ENCODE measurements at places on chromosomes 12 and 14. TPM values are rescaled to one million over a fixed set of nuclear protein-coding genes. Genes with fewer than 3 reads are reported as not detected.

The PAPLN gene
- 1.6 TPM for total RNA-seq

DNA sequence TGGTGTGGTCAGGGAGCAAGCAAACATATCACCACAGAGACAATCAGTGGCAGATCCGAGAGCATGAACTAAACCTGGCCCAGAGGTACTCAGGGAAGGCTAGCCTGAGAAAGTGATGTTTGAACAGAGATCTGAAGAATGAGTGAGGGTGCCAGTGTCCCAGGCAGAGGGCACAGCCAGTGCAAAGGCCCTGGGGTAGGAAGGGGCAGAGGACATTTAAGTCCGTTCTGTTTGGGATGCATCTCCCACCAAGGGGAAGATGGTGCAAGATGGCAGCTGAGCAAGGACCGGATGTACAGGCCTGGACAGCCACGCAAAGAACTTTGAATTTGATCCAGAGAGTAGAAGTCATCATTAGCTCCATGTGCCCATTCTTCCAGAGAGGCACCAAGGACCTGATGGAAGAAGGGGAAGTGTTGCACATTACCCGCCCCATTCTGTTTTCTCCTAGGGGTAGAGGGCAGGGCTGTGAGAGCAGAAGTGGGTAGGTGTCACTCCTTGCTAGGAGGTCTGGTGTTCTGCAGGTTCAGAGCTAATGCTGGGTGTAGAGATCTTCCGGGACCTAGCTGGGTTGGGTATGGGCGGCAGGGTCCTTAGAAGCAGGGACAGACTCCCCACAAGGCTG is 3.9 kb downstream of the DTX1 start:
- no peak for DNase-seq

DNA sequence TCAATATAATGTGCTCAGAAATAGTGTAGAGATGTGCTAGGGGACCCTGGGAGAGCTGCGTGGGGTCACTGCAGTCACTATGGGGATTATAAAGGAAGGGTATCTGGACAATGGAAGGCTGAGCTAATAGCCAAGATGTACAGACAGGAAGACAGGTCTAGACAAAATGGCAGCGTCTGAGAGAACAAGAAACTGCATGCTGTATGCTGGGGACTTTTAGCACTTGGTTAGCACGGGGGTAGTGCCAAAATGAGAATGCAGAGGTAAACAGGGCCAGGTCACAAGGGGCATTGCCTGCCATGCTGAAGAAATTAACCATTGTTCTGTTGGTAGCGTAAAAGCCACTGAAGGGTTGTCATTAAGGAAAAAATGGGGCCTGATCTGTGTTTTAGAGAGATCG is 308.2 kb downstream of the EMP1 start:
- no peak for DNase-seq

- no peak for DNase-seq
These were observed 1.9 kb upstream of the CLEC2D start for GRCh38 chr12:9667403-9668160.

The DRAM1 gene
- total RNA-seq, result 4.8 TPM

GRCh38 chr14:73795466-73795865 is 56.2 kb upstream of the PTGR2 start:
- no peak for DNase-seq

The IL31 gene
- total RNA-seq, result not detected

- peak; percentile 83 for DNase-seq
These were observed at the start of gene NEMF for GRCh38 chr14:49852301-49853157. TSS of gene NEMF (minus strand) at chr14:49852788. CDS start at chr14:49852753, 35 bp downstream.

GRCh38 chr12:123958876-123959275 is 13.8 kb downstream of the CCDC92 start:
- no peak for DNase-seq

DNA sequence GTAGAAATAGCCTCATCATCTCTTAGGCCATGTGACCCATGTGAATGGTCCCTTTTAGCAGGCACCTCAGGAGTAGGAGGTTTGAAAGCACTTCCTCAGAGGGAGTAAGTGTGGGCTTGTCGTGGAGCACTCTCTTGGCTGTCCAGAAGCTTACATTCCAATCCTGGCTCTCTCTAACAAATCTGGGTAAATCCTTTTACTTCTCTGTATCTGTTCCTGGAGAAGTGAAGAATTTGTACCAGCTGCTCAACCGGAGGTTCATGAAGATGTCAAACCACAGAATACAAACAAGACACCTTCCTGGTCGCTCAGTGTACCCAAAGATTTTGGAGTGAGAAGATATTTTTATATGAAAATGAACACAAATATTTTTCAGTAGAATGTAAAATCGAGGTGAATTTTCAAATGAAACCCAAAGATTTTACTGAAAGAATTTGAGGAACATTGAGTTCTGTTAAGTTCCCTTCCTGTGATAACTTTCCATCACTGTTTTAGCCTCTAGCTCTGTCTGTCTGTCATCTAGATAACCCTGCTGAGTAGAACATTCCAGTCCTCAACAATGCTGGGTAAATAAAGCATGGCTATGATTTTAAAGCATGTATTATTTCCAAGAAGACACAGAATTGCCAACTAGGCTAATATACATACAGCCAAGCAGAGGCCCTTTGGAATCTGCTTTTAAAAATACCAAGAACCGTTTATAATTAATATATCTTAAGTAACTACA is 263.9 kb upstream of the RGS6 start:
- DNase-seq, result peak; percentile 50

DNA sequence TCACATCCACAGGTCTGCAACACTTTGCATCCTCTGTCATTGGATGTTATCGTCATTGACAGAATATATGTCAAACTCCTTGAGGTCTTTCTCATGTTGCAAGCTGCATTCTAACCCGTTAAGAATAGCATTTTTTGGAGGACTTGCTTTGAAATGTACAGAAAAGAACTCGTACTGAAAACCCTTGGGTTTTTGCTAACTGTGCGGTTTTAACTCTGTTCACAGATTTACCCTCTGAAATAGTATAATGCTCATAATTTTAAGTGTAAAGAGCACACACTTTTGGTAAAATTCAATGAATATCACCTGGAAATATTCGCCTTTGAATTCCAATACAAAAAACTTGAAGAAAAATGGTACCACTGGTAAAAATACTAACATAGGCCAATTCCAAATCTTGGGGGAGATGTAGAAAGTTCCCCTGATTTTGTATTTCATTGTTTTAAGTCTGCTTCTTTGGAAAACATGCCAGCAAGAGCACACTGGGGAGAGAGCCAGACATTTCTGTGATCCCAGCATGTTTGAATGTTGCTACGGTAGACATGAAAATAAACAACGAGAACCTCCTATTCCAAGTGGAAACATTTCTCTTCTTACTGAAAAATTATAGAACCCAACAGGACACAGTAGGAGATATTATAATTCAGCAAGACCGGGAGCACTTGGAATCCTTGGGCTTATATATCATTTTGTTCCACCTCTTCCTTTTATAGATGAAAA is 446.0 kb downstream of the AEBP2 start:
- no peak for DNase-seq

DNA sequence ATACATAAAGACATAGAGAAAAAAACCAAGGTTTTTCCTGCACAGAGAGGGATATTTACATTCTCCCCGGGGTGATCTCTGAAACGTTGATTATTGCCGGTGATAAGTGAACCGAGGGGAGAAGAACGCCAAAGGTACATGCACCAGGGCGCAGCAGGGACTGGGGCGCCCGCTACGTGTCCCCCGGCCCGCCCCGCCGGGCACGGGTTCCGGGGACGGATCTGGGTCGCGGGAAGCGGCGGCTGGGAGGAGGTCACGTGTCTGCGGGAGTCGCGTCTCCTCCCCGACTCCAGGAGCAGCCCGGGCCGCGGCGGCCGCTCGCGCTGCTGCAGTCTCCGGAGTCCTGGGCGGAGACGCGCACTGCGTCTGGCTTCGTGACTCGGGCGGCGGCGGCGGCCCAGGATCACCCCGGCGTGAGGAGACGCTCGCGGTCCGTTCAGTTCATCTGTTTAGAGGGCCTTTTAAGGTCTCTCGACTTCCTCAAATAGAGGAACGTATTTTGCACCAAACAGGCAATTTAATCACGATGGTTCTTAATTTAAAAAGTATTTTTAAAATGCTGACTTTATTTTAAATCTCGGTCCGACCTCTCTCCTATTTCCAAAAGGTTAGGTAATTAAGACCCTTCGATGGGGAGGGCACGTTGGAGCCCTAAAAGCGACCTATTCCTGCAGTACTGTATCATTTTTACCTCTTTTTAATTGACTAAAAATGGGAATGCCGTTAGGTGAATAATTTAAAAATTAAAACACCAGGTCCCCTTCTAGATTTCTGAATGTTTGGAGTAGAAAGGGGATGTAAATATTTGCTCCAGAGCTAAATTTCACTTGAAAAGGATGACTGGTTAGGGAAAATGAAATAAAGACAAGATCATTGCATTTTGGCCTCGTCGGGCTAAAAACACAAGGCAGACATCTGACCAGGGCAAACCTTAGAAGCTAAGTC is 1.8 kb upstream of the BHLHE41 start:
- peak; percentile 85 for DNase-seq

GRCh38 chr14:92565718-92566115 is 52.1 kb downstream of the RIN3 start:
- DNase-seq, result no peak

Measured in RPMI7951 (cell line).